ENCODE measurements at places on chromosomes 13 and 19.
A peak's percentile ranks its signal among the peaks of the same experiment; 100 is the strongest.

DNA sequence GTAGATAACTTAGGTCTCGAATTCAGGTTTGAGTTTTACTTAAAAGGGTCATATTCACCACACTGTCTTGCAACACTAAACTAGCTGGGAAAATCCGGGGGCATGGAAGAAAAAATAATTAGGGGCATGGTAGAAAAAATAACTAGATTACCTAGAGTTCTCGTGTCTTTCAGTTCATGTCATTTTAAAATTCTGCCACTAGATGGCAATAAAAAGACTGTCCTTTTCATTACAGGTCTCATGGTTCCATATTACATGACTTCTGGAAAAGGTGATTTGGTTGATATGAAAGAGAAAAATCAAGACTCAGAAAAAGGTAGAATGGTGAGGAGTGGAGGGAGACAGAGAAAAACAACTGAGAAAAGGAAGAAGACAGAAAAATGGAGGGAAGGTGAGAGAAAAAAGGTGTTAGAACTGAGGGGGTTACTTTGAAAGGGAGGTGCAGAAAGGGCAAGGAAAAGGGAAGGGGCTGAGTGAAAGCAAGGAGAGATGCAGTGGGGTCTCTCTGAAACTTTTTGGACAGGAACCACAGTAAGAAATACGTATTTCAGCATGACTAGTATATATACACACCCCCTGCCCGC is 299.0 kb downstream of the KLF12 start:
- peak; percentile 7 for DNase-seq

GRCh38 chr13:106597186-106597585 is 29.2 kb upstream of the ARGLU1 start:
- DNase-seq, result no peak

DNA sequence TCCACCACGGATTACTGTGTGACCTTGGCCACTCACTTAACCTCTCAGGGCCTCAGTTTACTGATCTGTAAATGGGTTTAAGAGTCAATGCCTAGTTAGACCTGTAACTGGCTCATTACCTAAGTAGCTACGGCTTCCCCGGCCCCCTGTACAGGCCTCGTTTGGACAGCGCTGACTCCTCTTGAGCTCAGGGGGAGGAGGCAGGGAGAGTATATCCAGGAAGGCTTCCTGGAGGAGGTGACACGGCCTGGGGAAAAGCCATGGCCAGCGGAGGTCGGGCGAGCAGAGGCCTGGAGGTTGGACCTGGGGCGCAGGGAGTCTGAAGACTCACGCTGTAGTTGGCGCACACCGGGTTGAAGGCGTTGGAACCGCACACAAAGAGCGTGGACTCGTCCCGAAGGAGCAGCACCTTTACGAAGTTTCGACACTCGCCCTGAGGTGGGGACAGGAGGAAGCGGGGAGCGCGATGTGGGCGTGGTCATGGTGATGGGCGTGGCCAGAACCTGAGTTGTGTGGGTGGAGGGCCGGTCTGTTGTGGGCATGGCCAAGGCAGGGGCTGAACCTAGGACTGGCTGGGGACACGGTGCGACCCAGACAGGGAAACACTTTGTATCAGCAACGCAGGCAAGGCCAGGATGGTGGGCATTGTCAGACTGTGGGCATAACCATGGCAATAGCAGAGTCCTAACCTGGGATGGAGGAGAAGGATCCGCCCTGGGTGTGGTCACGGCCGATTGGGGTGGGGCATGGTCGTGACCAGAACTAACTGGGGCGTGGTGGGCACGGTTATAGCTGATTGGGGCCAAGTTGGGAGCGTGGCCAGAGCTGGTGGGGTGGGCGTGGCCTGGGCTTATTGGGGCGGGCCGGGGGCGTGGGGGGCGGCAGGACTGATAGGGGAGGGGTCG is 3.6 kb downstream of the SEMA6B start:
- no peak for DNase-seq

GRCh38 chr19:57771417-57771816 is 1.9 kb downstream of the ZNF586 start:
- no peak for DNase-seq
